ENCODE measurements at places on chromosomes 5 and 9. TPM values are rescaled to one million over a fixed set of nuclear protein-coding genes. Genes with fewer than 3 reads are reported as not detected.

Gene DDX4
- not detected for total RNA-seq

Gene ZNF454
- total RNA-seq: 2.6 TPM

Gene CDKN2A
- total RNA-seq: not detected

Gene MCTP1
- total RNA-seq: 11.3 TPM

Gene CTNNA1
- total RNA-seq: 285 TPM

DNA sequence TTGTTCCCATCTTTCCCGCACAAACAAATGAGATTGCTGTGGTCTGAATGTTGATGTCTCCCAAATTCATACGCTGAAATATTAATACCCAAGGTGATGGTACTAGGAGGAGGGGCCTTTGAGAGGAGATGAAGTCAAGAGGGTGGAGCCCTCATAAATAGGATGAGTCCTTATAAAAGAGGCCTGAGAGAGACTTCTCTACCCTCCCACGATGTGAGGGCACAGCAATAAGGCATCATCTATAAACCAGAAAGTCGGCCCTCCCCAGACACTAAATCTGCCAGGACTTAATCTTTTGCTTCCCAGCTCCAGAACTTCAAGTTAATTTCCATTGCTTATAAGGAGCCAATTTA lies 170.4 kb downstream of the CTNND2 start:
- DNase-seq: no peak

- DNase-seq: no peak
These were observed 14.8 kb downstream of the C9 start for GRCh38 chr5:39349484-39349883.

- DNase-seq: peak; percentile 47
These were observed 60.3 kb upstream of the EPB41L4B start for GRCh38 chr9:109381011-109381729.

- no peak for DNase-seq
These were observed 363.8 kb downstream of the LRRC70 start for GRCh38 chr5:62942384-62942783.
